HT1080 (cell line): ENCODE measurements at places on chromosomes 5 and 9. TPM values are rescaled to one million over a fixed set of nuclear protein-coding genes. Genes with fewer than 3 reads are reported as not detected.

GRCh38 chr5:122727112-122727541, 47.8 kb upstream of the SNX2 start:
- peak; percentile 81 for DNase-seq

DNA sequence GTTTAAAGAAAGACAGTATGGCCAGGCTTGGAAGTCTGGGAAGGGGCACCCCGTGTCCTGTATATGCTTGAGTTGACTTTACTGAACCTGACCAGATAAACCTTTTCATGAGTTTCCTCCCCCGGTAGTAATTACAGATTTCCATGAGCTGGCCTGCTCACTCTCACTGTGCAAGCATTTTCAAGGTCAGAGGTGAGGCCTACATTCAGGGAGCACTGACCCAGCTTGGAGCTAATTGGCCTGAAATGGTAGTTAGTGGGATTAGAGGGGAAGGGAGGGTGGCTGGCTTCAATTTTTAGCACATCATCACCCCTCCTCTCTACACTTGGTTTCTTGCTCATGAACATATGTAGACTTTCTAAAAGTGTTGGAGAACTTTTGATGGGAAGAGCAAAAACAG, 99.2 kb downstream of the PSAT1 start:
- no peak for DNase-seq

Gene AGXT2
- not detected in 2 replicates for total RNA-seq

Gene TTC23L
- total RNA-seq = not detected in 2 replicates

- no peak for DNase-seq
These were observed 33.4 kb upstream of the TENT2 start for GRCh38 chr5:79578876-79579275.

- DNase-seq = no peak
These were observed 50.8 kb downstream of the FXN start for GRCh38 chr9:69086312-69086711.

Gene UBAP2
- total RNA-seq = 16.4 and 19.9 TPM in 2 replicates

DNA sequence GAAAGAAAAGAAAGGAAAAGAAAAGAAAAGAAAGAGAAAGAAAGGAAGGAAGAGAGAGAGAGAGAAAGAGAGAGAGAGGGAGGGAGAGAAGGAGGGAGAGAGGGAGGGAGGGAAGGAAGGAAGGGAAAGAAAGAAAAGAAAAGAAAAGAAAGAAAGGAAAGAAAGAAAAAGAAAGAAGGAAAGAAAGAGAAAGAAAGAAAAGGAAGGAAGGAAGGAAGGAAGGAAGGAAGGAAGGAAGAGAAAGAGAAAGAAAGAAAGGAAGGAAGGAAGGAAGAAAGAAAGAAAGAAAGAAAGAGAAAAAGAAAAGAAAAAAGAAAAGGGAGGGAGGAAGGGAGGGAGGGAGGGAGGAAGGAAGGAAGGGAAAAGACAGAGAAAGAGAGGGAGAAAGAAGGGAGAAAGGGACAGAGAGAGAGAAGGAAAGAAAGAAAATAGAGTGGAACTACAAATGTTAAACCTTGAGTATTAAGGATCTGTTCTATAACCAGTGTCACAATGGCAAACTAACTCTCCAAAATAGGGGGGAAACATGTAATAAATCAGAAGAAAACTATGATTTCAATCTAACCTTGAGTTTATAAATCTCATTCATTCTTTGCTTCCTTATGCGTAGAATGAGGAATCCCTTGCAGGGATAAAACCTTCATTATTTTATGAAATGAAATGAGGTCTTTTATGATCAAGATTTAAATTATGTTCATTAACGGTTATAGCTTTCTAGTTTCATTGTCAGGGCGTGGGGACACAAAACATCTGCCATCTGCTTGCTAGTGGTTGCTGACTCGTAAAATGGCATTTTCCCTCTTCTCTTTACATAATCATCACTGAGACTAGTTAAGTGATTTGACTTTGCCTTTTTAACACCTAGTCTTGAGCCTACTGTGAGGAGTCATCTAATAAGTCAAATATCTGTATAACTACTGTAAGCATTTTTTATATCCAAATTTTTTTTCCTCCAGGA, 40.7 kb upstream of the RAD23B start:
- peak; percentile 56 for DNase-seq

Gene SLCO6A1
- total RNA-seq = not detected in 2 replicates

- no peak for DNase-seq
These were observed 125.8 kb downstream of the ARRDC3 start for GRCh38 chr5:91257301-91257700.

Gene SYK
- 0.03 and 0.68 TPM in 2 replicates for total RNA-seq

DNA sequence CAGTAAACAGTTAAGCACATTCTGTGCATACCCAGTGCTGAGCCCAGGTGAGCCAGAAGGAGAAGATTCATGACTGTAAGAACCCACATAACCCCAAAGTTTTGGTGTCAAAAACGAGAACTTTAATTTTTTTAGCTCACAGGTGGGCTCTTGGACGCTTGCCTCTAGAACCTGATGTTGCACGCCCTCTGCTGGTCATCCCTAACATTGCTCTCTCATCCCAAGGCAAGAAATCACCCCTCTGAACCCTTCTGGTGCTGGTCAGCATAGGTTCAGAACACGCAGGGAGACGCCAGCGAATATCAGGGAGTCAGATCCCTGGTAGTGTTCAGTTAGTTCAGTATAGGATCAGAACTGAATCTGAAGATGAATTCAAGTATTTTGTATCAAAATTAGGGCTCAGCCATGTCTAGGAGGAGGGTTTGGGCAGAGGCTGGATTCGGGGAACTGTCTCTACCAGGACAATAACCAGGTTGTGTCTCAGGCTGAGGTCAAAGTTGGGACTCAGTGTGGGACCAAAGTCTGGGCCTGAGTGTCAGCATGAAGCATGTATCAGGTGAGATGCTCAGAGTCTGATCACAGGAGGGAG, 4.1 kb upstream of the DNAJB5 start:
- DNase-seq = peak; percentile 60

Gene MOB3B
- 2.1 and 3.0 TPM in 2 replicates for total RNA-seq

DNA sequence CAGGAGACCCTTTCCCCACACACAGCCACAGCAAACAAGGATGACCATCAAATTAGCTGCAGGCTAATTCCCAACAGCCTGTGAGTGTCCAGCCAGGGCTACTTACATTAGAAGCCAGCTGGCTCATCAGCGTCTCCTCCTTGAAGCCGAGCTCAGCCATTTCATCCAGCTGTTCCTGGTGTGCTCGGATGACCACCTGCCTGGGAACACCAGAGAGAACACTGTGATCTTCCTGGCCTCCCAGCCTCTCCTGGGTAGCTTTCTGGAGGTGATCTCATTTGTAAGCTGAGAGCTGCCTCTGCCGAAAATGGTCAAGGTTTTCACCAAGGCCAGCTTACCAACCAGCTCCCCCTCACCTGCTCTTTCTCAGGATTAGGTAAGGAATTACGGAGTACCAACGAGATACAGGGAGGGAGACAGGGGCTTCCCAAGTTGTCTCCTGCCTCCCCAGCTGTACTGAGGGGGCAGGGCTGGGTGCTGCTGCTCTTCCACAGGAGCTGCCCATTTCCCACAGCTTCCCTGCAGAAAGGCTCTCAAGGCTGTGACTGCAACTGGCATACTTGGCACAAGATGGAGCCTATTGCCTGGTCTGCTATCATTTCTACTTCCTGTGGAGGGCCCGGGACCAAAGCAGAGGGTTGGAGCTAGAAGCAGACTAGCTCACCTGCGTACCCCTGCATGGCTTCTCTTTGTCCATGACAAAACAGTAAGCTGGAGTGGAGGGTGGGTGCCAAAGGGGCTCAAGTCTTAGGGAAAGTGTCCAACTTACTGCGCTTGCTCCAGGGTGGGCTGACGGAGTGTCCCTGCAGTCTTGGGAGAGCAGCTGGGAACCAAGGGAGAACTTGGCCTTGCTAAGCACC, 73.9 kb downstream of the KIF24 start:
- peak; percentile 27 for DNase-seq
